ENCODE measurements at places on chromosomes 11 and 22. TPM values are rescaled to one million over a fixed set of nuclear protein-coding genes. Genes with fewer than 3 reads are reported as not detected.

Gene TMPRSS5
- total RNA-seq, result 0.33 TPM

Gene SYT13
- total RNA-seq, result not detected

Gene UBQLNL
- 0.10 TPM for total RNA-seq

Gene SLCO2B1
- total RNA-seq, result 0.57 TPM

Gene CDCA5
- 9.5 TPM for total RNA-seq

Gene PATE4
- total RNA-seq, result not detected

Gene FJX1
- total RNA-seq, result 39.5 TPM

Gene ANO5
- 0.38 TPM for total RNA-seq

Gene OR5L2
- not detected for total RNA-seq

Gene ALX4
- not detected for total RNA-seq

Gene INCENP
- total RNA-seq, result 34.3 TPM

Gene TH
- total RNA-seq, result under 0.01 TPM

Gene SLC25A17
- 19.7 TPM for total RNA-seq

Gene SMC1B
- not detected for total RNA-seq

Gene NRXN2
- not detected for total RNA-seq

Gene WDR74
- total RNA-seq, result 47.0 TPM

Gene OR5B17
- not detected for total RNA-seq

Gene MAPK1
- 93.7 TPM for total RNA-seq

Gene UCP2
- under 0.01 TPM for total RNA-seq

Gene DNAJB13
- not detected for total RNA-seq

Gene PYGM
- 0.33 TPM for total RNA-seq

Gene CCDC188
- 8.6 TPM for total RNA-seq

Gene NCR3LG1
- total RNA-seq, result 8.5 TPM

Gene OR8G5
- total RNA-seq, result not detected

Gene OPCML
- not detected for total RNA-seq

Gene GLYATL2
- not detected for total RNA-seq

All from vein endothelial cell (primary cell).